ENCODE measurements at places on chromosomes 7 and 10.

DNA sequence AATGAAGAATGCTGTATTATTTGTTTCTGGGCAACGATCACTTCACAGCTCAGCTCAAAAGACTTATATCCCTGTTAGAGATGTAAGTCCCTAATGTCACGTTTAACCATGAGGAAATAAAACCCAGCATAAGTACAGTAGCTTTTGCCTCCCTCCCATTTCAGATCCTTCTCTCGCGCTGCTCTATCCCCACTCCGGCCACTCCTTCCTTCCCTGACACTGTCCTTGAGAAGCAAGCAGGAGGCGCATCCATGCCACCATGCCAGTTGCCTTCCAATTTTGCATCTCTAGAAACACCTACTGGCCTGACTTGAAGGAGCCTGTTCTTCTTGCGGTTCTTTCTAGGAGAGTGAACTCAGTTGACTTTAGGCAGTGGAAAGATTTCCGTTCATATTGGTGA lies 1.2 kb downstream of the FAM180A start:
- no peak for DNase-seq

DNA sequence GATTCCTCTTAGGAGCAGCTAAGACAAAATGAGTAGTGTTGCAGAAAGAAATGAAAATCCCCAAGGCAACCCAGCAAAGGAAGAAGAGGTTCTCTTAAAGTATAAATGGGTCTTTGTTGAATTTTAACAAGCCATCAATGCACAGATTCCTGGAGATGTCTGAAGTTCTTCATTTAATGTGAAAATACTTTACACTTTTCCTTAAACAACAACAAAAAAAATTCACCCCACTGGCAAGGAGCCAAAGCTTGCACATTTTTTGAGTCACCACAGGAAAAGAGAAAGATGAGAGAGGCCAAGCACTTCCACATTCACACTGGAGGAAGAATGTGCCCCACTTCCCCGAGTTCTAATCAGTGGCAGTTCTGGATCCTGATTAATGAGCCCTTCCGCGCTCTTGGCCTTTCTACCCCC lies 286.4 kb upstream of the MEOX2 start:
- DNase-seq = no peak

- DNase-seq = no peak
Measured at GRCh38 chr7:85000735-85001350, 186.0 kb downstream of the SEMA3D start.

DNA sequence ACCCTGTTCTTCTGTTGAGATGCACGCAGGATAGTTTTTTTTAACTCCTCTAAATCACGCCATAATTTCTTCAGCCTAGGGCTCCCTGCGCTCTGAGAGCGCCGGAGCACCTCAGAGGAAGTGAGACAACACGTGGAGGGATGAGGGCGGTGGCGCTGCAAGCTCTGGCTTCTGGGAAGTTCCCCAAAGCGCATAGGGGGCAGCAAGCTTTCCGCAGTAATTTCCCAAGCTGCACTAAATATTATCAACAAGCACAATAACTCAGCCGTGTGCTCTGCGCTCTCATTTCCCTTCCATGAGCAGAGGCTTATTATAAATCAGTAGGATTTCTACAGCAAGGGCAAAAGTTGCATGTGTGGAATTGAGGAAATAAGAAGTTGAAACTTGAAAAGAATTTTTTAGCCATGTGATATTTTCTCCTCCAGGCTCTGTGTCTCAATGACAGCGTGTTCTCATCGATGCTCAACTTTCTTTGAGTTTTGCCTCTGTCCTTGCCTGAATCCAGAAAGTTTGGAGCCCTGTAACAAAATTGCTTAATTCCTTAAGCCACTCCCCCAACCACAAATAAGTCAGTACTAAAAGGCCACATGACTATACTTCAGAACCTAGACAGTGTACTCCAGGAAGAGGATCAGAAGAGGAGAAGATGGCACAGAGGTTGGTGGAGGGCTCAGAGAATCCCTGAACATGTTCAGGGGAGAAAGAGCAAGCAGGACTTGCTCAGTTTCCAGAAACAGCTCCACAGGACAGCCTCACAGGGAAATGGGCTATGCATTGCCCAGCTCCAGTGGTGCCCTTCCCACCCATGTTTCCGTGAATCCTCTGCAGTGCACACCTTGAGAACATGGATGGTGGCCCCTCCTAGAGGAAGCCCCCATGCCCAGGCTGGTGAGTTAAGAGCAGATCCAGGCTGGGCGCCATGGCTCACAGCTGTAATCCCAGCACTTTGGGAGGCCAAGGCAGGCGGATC lies 221.5 kb upstream of the GHITM start:
- DNase-seq = no peak

- DNase-seq = no peak
Measured at GRCh38 chr7:151748733-151749132, 128.2 kb downstream of the PRKAG2 start.

DNA sequence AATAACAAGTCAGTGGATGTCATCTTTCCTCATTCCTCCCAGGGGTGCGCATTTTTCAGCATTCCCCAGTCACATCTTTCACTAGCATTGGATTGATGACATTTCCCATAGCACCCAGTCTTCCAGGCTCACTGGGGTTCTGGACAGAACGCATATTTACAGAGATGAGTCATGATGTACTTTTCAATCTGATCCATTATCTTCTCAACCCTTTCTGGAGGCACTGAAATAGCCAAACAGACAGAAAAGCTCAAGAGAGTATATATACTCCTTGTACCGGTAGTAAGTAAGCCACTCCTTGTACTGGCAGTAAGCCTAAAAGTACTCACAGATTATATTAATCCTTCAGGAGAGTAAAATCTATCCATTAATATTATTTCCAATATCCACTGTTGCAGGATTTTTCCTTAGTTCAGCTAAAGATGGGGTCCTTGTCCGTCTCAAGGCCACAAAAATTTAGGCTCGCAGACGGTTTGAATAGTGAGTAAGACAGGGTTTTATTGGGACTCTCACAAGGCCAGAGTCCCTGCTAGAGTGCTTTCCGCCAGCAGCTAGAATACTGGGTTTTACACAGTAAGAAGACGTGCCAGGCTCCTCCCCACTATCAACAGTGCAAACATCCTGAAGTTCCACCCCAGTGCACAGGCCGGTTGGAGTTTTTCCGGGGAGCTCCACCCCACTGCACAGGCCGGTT lies 60.8 kb downstream of the MDH2 start:
- no peak for DNase-seq

All from anterior cingulate cortex (tissue), 58 donors.